ENCODE measurements at places on chromosomes 13 and 19.

- DNase-seq = peak; percentile 13
These were observed 137.5 kb downstream of the TNFRSF19 start for GRCh38 chr13:23707674-23708073.

GRCh38 chr19:47419030-47419783, at the start of gene MEIS3:
MEIS3 (minus strand) TSS chr19:47419527; CDS start chr19:47419081, 446 bp downstream.
- no peak for DNase-seq

GRCh38 chr19:14432791-14433553, at the start of gene PKN1:
PKN1 (plus strand) TSS chr19:14433306; CDS start chr19:14433522, 216 bp downstream.
- DNase-seq = no peak

DNA sequence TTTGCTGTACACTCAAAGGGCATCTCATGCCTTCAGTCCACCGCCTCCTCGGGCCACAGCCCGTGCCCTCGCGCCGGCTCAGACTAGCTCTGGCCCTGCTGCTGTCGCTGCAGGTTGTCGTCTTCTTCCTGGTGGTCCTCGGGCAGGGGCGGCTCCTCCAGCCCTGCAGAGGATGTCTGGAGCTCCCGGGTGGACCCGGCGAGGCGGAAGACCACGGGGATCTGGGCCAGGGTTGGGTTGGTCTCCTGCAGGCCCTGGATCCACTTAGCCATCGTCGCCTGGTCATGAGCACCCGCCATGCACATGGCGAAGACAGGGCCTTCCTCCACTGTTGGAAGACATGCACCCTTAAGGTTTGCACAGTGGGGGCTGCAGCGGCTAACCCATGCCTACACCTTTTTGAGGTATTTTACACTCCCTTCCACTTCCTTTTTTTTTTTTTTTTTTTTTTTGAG, 489 bp upstream of the ZNF653 start:
- no peak for DNase-seq

DNA sequence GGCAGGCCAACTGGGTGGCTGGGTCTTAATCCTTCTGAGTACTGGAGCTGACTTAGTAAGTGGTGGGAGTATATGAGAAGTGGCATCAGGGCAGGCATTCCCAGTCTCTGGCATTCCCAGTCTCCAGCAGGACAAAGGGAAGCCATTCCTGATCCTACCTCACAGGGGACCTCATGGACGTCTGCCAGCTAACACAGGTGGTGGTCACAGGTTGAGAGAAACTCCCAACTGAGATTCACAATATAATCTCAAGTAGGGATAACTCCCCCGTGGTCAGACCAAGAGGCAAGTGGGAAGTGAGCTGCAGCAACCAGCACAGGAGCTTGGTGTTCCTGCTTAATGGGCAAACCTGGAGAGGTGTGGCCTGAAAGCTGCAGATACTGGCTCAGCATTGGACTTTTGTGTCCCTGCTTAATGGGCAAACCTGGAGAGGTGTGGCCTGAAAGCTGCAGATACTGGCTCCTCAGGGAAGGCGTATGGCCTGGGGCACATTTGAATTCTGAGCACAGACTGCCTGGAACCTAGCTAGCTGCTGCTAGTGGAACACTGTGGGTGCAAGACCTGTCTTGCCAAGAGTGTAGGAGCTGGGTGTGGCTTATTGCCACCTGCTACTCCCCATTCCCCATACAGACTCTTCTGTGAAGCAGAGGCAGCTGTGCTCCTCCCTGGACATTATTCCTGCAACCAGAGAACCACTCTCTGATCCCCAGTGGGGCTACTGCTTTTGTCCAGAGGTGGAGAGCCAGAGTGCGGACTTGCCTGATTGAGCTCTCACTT, 25.9 kb upstream of the OR10H2 start:
- DNase-seq = no peak

- no peak for DNase-seq
These were observed 4.5 kb upstream of the IL12RB1 start for GRCh38 chr19:18091217-18091608.

- no peak for DNase-seq
These were observed 81.4 kb downstream of the ALOX5AP start for GRCh38 chr13:30816736-30817135.

GRCh38 chr13:94481941-94482340, 2.5 kb upstream of the DCT start:
- peak; percentile 84 for DNase-seq

- DNase-seq = no peak
These were observed 13.4 kb downstream of the OLFM4 start for GRCh38 chr13:53041968-53042516.

- no peak for DNase-seq
These were observed 41.0 kb downstream of the CCDC70 start for GRCh38 chr13:51902776-51903175.

- no peak for DNase-seq
These were observed 25.6 kb downstream of the URI1 start for GRCh38 chr19:29967623-29968022.

GRCh38 chr13:112690283-112690929, 568 bp downstream of the ATP11A start:
- DNase-seq = no peak

- DNase-seq = no peak
These were observed 418.9 kb downstream of the FGF14 start for GRCh38 chr13:101982903-101983302.

GRCh38 chr13:27425158-27425917, 919 bp downstream of the GTF3A start:
- DNase-seq = no peak

DNA sequence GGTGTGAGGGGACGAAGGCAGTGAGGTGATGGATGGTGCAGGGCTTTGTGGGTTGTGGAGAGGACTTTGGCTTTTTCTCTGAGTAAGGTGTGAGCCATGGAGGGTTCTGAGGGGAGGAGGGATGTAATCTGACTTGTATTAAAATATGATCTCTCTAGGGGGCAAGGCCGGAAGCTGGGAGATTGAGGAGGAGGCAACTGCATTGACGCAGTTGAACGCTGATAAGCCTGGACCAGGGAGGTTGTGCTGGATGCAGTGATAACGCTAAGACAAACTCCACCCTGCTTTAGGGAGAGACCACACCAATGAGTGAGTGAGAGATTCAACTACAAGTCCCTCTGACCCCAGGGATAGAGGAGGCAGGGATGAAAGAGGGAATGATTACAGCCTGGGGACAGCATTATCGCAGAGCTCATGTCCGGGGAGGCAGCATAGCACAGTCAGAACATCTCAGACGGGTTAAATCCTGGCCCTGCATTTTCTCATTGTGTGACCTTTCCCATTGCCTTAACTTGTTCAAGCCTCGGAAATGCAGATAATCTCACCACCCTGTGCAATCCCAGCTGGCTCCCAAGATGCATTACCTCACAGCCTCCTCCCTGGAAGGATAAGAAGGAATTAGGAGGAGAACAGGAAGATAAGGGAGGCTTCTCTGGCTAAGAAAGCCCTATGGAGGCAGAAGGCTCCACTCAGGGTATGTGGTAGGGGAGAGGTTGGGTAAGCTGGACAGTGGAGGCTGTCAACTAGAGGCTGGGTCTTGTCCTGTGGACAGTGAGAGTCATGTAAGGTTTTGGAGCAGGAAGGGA, 124.2 kb downstream of the CACNA1A start:
- no peak for DNase-seq

DNA sequence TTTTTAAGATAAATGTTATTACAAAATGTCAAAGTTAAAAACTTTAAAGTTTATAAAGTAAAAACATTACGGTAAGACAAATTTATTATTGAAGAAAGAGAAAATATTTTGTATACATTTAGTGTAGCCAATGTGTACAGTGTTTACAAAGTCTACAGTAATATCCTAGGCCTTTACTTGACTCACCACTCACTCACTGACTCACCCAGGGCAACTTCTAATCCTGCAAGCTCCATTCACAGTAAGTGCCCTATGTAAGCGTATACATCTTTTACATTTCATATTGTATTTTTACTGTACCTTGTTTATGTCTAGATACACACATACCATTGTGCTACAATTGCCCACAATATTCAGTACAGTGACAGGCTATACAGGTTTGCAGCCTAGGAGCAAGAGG, 448.2 kb downstream of the KCTD12 start:
- DNase-seq = no peak

GRCh38 chr19:12224676-12225075, 61.8 kb downstream of the ZNF136 start:
- DNase-seq = no peak

GRCh38 chr13:60351855-60352615, 45.0 kb upstream of the TDRD3 start:
- no peak for DNase-seq

DNA sequence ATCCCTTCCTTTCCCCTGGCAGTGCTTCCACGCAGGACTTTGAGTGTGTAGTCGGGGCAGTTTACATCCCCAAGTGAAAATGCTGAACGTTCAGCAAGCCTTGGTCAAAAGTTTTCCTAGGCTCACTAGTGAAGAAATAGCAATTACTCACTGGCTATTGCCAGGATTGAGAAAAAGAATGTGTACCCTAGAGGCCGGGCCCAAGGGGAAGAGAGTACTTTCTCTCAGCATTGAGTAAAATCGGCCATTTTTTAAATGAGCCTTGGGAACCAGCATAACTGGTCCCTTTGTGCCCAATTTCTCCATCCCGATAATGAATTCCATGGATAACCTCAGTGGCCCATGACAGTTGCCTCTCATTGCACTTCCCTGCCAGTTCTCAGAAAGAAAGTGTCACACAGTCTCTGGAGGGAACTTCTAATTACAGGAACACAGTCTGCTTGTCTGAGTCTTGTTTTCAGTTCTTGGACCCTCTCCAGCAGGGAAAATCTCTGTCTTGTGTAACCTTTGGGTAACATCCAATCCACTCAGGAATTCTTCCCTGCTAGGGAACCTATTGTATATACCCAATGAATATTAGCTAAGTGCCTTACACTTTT, 7.3 kb upstream of the OR7D2 start:
- no peak for DNase-seq

DNA sequence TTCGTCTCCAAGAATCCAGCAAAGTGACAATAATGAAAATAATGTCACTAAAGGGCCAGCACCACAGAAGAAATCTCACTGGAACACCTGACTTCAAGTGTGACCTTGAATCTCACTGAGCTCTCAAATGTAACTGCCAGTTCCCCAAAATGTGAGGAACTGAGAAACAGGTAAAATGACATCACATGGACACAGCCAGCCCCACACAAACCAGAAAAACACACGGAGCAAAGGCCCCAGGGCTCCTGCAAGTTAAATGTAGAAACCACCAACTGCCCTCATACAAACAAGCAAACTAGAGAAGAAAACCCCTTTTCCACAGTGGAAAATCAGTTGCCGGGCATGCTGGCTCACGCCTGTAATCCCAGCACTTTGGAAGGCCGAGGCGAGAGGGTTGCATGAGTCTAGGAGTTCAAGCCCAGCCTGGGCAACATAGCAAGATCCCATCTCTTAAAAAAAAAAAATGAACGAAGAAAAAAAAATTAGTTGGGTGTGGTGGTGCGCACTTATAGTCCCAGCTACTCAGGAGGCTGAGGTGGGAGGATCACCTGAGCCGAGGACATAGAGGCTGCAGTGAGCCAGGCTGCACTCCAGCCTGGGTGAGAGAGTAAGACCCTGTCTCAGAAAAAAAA, 8.7 kb upstream of the KANK2 start:
- no peak for DNase-seq

GRCh38 chr19:2048104-2048958, 2.7 kb downstream of the MKNK2 start:
- DNase-seq = no peak

DNA sequence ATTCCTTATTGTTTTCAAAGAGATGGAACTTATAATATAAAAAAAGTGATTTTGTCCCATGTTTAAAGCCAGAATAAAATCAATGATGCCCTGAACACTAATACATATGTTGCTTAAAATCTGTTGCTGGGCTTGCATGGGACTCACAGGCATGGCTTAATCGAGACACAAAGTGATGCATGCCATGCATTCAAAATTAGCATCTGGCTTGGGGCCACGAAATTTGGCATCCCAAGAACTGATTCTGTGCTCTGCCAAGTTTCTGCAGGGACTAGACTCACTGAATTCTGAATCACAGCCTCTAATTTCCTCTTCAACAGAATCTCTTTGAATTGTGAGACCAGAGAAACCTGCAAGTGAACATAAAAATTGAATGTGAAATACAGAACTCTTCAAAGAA, 109.2 kb downstream of the PCDH17 start:
- no peak for DNase-seq

DNA sequence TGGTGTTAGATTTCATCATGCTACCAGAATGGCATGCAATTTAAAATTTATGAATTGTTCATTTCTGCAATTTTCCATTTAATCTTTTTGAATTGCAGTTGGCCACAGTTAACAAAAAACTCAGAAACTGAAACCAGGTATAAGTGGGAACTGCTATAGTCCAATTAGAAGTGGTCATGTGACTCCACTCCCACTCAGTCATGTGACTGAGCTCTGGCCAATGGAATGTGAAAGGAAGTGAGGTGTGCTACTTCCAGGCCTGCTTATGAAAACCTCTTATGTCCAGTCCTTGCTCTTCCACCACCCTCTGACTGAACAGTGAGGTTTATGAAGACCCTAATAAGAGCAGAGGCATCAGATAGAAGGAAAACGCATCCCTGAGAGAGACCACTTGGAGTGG, 47.0 kb downstream of the DLEU7 start:
- DNase-seq = no peak

GRCh38 chr13:65606622-65607021, 1623.5 kb downstream of the PCDH9 start:
- no peak for DNase-seq

- DNase-seq = no peak
These were observed at the start of gene CCNA1 for GRCh38 chr13:36432106-36432544. CCNA1 (plus strand) TSS chr13:36432495; CDS start chr13:36433057, 562 bp downstream.

GRCh38 chr13:73059460-73060250, 850 bp downstream of the KLF5 start:
- DNase-seq = no peak

DNA sequence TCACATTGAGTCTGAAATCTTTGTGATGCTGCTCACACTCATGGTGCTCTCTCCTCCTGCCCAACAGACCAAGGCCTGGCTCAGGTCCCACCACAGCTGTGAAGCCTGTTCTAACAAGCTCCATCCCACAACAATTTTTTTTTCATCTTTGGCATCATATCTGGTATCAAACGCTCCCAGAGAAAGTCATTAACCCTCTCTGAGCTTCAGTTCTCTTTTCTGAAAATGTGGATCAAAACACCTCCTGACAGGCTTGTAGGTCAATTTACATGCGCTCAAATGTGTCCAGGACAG, 224.4 kb downstream of the LACC1 start:
- no peak for DNase-seq

GRCh38 chr19:6761053-6761676, 6.1 kb downstream of the SH2D3A start:
- no peak for DNase-seq

DNA sequence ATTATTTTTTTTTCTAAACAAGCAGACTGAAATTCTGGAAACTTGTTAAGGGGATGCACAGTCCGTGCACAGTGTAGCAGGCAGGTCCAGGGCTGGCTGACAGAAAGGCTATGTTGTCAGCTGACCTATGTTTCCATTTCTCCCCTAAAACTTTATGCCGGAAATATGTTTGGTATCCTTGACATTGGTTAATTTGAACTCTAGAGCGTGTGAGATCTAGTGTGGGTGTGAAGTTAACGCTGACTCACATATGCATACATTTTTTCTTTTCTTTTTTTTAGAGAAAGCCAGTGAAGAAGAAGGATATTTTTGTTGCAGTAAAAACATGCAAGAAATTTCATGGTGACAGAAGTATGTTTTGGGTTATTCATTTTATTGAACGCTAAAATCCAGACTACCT, 76.6 kb downstream of the B3GLCT start:
- no peak for DNase-seq
